ENCODE measurements at places on chromosomes 1 and 21. TPM values are rescaled to one million over a fixed set of nuclear protein-coding genes. Genes with fewer than 3 reads are reported as not detected.

PTGS2 gene
- not detected for total RNA-seq

ERG gene
- not detected for total RNA-seq

TNFRSF4 gene
- total RNA-seq, result 0.47 TPM

CDK18 gene
- 0.44 TPM for total RNA-seq

TNFRSF1B gene
- 91.6 TPM for total RNA-seq

RIMKLA gene
- total RNA-seq, result 0.02 TPM

ZMYND12 gene
- not detected for total RNA-seq

RIIAD1 gene
- not detected for total RNA-seq

GJC2 gene
- total RNA-seq, result 0.62 TPM

C1orf122 gene
- 52.5 TPM for total RNA-seq

DNALI1 gene
- total RNA-seq, result 2.2 TPM

CDC20 gene
- total RNA-seq, result 224 TPM

FGR gene
- 0.38 TPM for total RNA-seq

OR2L5 gene
- total RNA-seq, result not detected

AIRE gene
- not detected for total RNA-seq

VSIG8 gene
- total RNA-seq, result not detected

AADACL4 gene
- not detected for total RNA-seq

SUSD4 gene
- 0.09 TPM for total RNA-seq

RIPPLY3 gene
- total RNA-seq, result not detected

FAM72B gene
- total RNA-seq, result 26.1 TPM

GABRD gene
- not detected for total RNA-seq

GUCA2B gene
- total RNA-seq, result not detected

GPR137B gene
- total RNA-seq, result 0.49 TPM

All from K562 (cell line).